Nasal cavity respiratory epithelium epithelial cell of viscerocranial mucosa (primary cell): ENCODE measurements at places on chromosomes 2 and 18. TPM values are rescaled to one million over a fixed set of nuclear protein-coding genes. Genes with fewer than 3 reads are reported as not detected.

The POTEC gene
- not detected in 2 replicates for total RNA-seq

The TCF23 gene
- under 0.01 TPM in 1 of 2 replicates, not detected in the other for total RNA-seq

The HOXD12 gene
- total RNA-seq: not detected in 2 replicates

The SATB2 gene
- 0.68 and 3.5 TPM in 2 replicates for total RNA-seq

The DTNB gene
- 7.2 and 16.8 TPM in 2 replicates for total RNA-seq

The CYRIA gene
- 1.4 and 9.6 TPM in 2 replicates for total RNA-seq

The IDH1 gene
- total RNA-seq: 306 and 350 TPM in 2 replicates

The GNAL gene
- total RNA-seq: 9.6 and 17.1 TPM in 2 replicates

The ACOXL gene
- total RNA-seq: not detected in 2 replicates

The TMEM182 gene
- total RNA-seq: 6.5 and 7.2 TPM in 2 replicates

The CARF gene
- 4.1 and 6.3 TPM in 2 replicates for total RNA-seq

The ESCO1 gene
- total RNA-seq: 27.3 and 28.7 TPM in 2 replicates

The STK17B gene
- total RNA-seq: 30.8 and 54.3 TPM in 2 replicates

The PIEZO2 gene
- total RNA-seq: 0.07 TPM in 1 of 2 replicates, not detected in the other

The ANKRD36 gene
- 8.5 and 20.7 TPM in 2 replicates for total RNA-seq

The GPR45 gene
- total RNA-seq: not detected in 2 replicates
